ENCODE measurements at places on chromosomes 12 and 14. TPM values are rescaled to one million over a fixed set of nuclear protein-coding genes. Genes with fewer than 3 reads are reported as not detected.

EPYC gene
- not detected for total RNA-seq

ZFHX2 gene
- total RNA-seq = 0.31 TPM

KTN1 gene
- total RNA-seq = 209 TPM

NPAS3 gene
- total RNA-seq = 4.4 TPM

MYF6 gene
- total RNA-seq = 164 TPM

EIF2S3B gene
- total RNA-seq = 1.2 TPM

DEPDC4 gene
- 0.82 TPM for total RNA-seq

SLC8A3 gene
- 28.4 TPM for total RNA-seq
